ENCODE measurements at places on chromosomes 12 and 14.

GRCh38 chr12:113152835-113153814 lies 3.6 kb downstream of the CFAP73 start:
- peak; percentile 74 for DNase-seq

DNA sequence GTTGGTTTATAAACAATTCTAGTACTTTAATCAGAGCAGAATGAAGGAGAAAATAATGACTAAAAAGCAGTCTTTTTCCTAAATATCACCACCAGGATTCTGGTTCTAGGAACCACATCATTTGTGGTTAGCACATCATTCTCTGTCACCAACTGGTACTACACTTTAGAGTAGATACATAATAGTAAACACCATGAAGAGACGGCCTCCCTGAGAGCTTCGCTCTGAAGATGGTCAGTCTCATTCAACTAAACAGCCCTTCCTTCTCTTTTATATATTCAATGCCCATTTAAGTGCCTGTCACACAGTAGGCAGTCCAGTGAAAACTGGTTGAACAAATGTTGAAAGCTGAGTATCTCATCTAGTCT lies 10.9 kb downstream of the SLC38A2 start:
- DNase-seq: no peak

- no peak for DNase-seq
These were observed 107.1 kb downstream of the TMTC2 start for GRCh38 chr12:82793751-82794281.

DNA sequence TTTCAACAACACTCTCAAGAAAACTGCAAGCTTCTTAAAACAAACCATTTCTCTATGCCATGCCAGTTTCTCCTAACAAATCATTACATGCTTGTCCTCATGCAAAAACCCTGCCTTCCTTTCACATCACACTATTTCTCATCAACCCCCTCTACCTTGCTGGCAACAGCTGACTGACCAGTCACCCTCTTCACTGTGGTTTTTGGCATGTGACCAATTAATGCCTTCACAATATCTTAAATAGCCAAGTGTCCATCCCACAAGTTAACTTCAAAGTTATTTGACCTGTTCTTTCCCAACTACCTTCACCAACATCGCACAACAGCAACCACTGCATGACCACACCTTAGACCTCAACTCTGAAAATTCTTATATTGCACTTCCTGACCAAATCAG lies 159.6 kb downstream of the CEP128 start:
- no peak for DNase-seq

DNA sequence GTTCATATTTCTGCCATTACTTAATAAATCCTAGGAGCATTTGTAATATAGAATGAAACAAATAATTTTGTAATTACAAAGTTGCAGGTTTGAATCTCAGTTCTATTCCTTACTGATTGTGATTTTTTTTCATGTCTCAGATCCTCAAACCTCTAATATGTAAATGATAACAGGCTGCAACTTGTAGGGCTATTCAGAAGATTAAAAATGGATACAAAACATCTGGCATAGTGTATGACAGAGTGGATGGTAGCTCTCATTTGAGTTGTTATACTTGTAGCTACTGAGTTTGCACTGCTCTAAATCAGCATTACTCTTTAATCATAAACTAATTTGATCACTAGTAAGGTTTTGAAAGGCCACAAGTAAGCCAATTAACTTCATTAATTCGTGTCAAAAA lies 406.3 kb upstream of the MGAT4C start:
- DNase-seq: no peak

GRCh38 chr12:27806259-27806658 lies 26.2 kb upstream of the MANSC4 start:
- no peak for DNase-seq

GRCh38 chr12:22802883-22803630 lies 178.1 kb downstream of the ETNK1 start:
- DNase-seq: no peak

- no peak for DNase-seq
These were observed 25.6 kb downstream of the GLT8D2 start for GRCh38 chr12:104024348-104024747.

DNA sequence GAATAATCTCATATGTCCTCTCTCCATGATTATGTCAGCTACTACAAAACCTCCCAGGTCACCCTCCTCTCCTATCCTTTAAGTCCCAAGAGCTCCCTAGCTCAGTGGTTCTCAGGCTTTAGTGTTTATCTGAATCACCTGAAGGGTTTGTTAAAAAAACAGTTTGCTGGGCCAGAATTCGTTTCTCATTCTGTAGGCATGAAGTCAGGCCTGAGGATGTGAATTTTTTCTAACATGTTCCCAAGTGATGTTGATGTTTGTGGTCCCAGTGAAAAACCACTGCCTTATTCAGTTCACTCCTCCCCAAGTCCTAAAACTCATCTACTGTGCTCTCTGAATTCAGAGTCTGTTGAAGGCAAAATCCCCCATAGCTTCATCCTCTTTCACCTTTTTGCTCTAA lies 241.4 kb downstream of the ETNK1 start:
- no peak for DNase-seq

GRCh38 chr14:66081594-66082376 lies 404.4 kb upstream of the CCDC196 start:
- DNase-seq: no peak

GRCh38 chr14:49926803-49927202 lies 33.9 kb downstream of the ARF6 start:
- no peak for DNase-seq

DNA sequence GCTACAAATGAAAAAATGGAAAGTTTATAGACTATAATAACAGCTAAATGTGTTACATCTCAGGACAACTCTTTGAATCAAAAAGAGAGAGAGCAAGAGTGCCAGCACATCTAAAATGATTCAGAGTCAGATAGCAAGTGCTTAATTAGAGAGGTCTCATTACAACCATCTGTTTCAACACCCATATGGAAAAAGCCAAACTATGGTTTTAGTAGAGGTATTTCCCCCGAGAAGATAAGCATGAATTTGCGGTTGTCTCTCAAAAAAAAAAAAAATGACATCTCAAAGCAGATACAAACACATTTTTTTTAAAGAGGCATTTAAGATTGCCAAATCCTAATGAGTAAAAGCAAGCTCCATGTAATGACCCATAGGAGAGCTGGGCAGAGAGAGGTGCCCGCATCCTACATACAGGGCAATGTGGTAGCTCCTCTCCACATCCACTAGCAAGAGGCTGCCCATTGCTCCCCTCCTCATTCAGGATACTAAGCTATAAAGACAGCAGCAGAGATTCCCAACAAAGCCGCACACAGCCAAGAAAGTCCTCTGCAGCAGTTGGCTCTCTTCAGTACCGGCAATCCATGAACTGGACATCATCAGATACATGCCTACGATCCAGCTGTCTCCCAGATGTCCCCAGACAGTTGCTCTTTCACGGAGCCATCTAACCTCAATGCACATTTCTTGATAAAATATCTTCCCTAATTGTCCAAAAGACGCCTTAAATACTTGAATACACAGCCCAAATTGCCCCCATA lies 100.4 kb downstream of the EFCAB11 start:
- DNase-seq: no peak

DNA sequence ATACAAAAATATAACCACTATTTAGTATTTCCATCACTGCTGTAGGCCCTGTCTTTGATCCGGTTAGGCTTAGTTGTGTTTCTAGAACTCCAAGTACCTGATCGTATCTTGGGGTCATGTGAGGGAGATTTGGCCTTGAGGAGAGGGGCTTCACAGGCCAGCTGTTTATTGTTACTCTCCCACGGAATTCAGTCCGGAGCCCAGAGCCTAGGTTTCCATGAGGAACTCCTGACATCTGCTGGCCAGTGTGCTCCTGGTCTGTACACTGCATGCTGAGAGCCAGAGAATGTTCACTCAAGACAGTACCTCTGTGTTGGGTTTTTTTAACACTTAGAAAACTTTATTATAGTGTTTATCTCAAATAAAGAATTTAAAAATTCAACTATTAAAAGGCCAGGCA lies 341.0 kb upstream of the TMEM132C start:
- no peak for DNase-seq

- DNase-seq: no peak
These were observed 5.3 kb downstream of the FAM161B start for GRCh38 chr14:73944432-73945158.

DNA sequence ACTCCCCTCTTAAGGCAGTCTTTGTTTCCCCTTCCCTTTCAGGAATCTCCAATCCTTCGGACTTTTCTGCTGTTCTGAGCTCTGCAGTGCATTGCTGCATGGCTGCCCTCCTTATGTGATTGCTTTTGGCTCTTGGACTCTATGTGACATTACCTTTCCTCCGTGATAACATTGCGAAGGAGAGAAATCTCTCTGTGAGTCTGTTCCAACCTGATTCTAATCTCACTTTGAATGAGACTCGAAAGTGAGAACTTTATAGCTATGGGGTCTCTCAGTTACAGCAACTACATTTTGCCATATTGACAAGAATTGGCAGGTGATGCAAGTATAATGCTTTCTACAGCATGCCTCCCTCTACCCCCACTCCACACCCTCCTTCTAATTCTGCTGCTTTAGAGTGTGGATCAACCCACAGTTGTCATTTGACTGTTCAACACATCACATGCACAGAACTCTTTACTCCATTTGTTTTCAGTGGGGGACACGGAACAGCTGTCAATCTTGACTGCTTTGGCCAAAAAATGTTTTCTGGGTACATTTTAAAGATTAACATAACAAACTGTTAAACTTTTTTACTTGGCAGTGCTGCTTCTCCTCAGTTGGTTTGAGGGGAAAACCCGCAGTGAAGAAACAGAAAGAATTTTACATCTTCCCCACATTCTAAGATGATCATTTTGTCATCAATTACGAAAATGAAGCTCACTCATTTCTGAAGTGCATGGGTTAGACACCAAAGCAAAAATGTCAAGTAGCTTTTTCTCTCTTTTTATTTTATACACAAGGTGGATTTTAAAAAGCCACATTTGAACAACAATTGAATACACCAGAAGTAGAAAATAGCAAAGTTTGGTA lies 125.5 kb upstream of the RMST start:
- no peak for DNase-seq

GRCh38 chr14:69711477-69711876 lies 55.5 kb upstream of the SRSF5 start:
- no peak for DNase-seq

DNA sequence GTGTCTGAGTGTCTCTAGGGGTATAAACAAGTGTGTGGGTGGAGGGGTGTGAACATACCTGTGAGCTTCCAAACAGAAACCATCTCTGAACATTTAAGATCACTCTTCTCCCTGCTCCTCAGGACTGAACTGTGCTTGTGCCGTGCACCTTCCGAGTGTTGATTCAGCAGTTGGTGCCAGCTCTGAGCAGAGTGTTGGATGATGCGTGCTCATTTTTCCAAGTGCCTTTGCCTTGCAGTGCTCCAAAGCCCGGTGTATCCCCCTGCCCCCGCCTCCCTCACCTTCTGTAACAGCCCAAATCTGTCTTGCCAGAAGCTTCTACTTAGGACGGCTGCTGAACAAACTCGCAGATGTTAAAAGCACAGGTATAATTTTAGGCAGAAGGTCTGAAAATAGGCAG lies 4.4 kb downstream of the WSCD2 start:
- DNase-seq: no peak

GRCh38 chr12:122725452-122726079 lies 5.1 kb downstream of the HCAR1 start:
- DNase-seq: no peak

DNA sequence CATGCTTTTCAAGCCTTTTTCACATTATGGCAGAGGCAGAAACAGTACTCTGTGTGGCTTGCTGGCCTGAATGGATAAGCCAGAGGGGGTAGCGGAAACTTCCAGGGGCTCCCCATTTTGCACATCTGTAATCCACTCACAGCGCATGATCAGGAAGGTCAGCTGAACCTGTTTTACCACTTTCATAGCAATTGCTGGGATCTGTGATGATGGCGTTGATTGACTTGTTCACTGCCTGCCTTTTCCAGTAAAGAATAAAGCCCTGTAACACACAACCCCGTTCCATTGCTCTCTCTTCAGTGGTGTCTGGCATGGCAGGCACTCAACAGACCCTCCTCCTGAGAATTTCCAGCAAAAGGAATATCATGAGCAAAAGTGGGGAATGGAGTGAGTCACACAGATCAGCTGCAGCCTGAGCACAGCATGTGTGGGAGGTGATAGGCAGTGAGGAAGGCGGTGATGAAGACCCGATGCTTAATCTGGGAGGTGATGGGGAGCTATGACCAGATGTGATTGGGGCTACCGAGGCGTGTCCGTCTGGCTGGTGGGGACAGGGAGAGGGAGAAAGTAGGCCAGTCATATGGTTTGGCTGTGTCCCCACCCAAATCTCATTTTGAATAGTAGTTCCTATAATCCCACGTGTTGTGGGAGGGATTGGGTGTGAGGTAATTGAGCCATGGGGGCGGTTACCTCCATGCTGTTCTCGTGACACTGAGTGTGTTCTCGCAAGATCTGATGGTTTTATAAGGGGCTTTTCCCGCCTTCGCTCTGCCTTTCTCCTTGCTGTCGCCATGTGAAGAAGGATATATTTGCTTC lies 44.7 kb upstream of the CHST11 start:
- DNase-seq: no peak

GRCh38 chr12:123681605-123682004 lies 10.7 kb downstream of the TCTN2 start:
- no peak for DNase-seq

DNA sequence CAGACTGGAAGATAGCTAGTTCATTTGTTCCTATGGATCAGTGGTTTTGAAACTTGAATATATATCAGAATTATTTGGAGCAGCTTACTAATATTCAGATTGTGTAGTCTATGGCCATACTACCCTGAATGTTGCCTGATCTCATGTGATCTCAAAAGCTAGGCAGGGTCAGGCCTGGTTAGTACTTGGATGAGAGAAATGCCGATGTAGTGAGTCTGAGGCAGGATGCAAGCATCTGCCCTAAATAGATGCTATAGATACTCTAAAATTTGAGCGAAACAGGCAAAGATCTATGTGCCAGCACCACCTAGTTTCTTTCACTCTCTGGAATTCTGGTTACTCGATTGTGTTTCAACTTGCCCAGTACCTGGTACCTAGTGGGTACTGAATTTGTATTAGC lies 40.9 kb downstream of the FRMD6 start:
- DNase-seq: no peak

- DNase-seq: no peak
These were observed 963 bp upstream of the TINF2 start for GRCh38 chr14:24243336-24243836.

GRCh38 chr12:113425960-113426453 lies 3.8 kb downstream of the SDSL start:
- no peak for DNase-seq

DNA sequence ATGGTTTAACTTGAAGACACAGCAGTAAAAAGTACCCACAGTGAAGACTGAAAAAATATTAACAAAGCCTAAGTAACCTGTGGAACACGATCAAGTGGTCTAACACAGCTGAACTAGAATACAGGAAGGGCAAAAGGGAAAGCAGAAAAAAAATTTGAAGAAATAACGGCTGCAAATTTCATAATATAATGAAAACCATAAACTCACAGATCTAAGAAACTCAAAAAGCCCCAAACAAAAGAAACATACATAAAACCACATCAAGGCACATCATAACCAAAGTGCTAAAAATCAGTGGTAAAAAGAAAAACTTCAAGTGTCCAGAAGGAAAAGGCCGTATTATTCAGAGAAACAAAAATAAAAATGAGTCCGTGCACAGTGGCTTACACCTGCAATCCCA lies 30.9 kb downstream of the SPPL3 start:
- DNase-seq: no peak

- no peak for DNase-seq
These were observed 15.1 kb downstream of the PPM1H start for GRCh38 chr12:62919838-62920237.

- DNase-seq: no peak
These were observed 90.6 kb downstream of the CALM1 start for GRCh38 chr14:90487462-90487861.
